ENCODE measurements at places on chromosomes 2 and 18. TPM values are rescaled to one million over a fixed set of nuclear protein-coding genes. Genes with fewer than 3 reads are reported as not detected.

DNA sequence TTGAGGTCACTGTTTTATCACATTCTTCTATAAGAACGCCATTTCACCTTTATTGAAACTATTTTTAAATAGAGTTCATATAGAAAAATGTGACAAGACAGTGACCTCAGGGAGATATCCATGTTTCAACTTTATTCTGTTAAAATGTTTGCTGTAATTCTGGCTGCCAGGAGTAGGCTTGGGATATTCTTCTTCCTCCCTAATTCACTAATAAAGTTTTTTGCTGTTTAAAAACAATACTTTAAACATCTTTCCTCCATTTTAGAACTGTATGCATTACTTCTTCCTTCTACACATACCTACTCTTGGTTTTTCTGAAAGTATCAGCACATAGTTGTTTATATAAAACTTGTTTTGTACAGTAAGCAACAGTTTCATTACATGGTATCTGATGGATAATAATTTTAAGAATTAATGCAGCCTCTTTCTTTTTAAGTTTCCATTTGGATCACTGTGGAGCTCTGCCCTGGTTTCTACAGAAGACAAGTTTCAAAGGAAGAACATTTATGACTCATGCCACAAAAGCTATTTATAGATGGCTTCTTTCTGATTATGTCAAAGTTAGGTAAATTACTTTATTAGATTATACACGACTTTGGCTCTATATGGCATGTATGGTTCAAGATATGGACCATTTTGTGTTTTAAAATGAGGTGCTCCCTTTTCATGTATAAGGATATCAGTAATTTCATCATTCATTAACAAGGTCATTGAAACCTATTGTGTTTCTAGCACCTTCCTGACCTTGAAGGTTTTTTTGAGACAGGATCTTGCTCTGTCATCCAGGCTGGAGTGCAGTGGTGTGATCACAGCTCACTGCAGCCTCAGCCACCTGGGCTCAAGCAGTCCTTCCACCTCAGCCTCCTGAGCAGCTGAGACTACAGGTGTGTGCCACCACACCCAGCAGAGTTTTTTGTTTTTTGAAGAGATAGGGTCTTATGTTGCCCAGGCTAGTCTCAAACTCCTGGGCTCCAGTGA, 7.2 kb downstream of the CPSF3 start:
- no peak overlapping the region for H3K4me3 ChIP-seq
- H3K4me1 ChIP-seq = no peaks in the 10 kb centered on the region
- H3K36me3 ChIP-seq = peaks cover 49% of the 10 kb centered on the region
- no peak for DNase-seq
- H3K27me3 ChIP-seq = no peaks in the 10 kb centered on the region

DNA sequence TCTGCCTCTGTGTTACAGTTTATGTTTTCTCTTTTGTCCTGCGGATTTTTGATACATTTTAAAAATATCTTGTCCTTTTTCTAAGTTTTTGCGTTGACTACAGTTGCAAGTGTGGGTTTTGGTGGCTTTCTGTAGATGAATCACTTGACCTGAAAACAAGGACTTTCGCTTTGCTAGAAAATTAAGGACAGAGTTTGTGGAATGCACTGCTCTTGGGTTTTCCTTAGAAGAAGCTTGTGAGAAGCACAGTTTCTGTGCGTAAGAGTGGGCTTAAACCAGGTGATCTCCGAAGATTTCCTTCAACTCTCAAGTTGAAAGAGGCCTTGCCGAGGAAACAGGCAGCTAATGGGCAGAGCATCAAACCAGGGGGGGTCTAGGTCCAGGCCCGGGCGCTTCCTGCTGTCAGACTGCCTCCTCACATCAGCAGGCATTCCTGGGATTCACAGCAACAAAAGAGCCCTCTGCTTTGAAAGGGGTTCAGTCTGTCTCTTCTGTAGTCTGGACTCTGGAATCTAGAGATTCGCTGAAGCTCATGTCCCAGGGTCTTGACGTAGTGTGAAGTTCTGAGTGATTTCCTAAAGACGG, 17.3 kb downstream of the NCK2 start:
- peaks cover 92% of the 10 kb centered on the region for H3K4me1 ChIP-seq
- no peaks in the 10 kb centered on the region for H3K36me3 ChIP-seq
- DNase-seq = no peak
- no peak overlapping the region for H3K4me3 ChIP-seq
- peak overlapping the region; percentile 67 for H3K27ac ChIP-seq

DNA sequence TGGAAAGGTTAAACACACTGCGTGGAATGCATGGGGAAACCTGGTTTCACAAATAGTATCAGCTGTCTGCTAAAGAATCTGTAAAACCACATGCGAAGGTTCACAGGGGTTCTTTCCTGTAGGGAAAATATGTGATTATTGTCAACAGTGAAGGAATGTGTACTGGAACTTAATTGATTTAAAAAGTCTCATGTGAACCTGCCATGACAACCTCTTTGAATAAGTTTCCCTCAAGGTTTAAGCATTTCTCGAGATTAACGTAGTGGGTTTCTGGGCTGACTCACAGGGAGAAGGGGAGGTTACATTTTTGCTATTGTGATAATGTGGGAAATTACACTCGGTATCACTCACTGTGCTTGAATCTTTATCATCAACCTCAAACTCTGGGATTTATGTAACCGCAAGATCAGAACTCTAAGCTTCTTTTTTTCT, 28.2 kb upstream of the IL1R1 start:
- no peaks in the 10 kb centered on the region for H3K27me3 ChIP-seq
- no peak for DNase-seq
- H3K36me3 ChIP-seq = no peaks in the 10 kb centered on the region
- no peaks in the 10 kb centered on the region for H3K4me1 ChIP-seq

DNA sequence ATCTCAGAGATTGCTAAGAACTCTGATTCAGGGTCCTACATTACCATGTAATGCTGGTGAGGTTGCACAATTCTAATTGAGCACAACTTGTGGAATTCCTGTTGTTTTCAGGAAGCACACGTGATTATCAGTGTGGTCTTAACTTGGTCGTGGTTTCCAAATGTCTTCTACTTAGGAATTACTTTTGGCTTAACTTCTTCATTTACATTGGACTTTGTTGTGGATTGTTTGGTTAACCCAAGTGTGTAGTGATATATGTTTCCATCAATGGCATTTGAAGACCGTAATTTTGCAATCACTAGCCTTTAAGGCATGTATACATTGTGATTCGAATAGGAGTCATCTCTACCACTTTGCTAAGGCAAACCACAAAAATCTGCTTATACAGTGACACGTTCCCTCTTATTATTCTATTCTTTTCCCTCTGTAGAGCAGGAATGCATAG, 373.3 kb downstream of the IRS1 start:
- no peaks in the 10 kb centered on the region for H3K36me3 ChIP-seq
- peaks cover 4% of the 10 kb centered on the region for H3K27me3 ChIP-seq
- DNase-seq = no peak
- peaks cover 17% of the 10 kb centered on the region for H3K4me1 ChIP-seq
- no peak overlapping the region for H3K4me3 ChIP-seq
- no peak overlapping the region for H3K27ac ChIP-seq

GRCh38 chr2:189426886-189427285, 14.4 kb upstream of the WDR75 start:
- H3K4me3 ChIP-seq = no peak overlapping the region
- H3K27ac ChIP-seq = no peak overlapping the region
- no peaks in the 10 kb centered on the region for H3K36me3 ChIP-seq
- no peak for DNase-seq
- H3K4me1 ChIP-seq = no peaks in the 10 kb centered on the region
- H3K27me3 ChIP-seq = no peaks in the 10 kb centered on the region

GRCh38 chr2:19176977-19177376, 181.4 kb downstream of the OSR1 start:
- no peaks in the 10 kb centered on the region for H3K36me3 ChIP-seq
- H3K4me3 ChIP-seq = no peak overlapping the region
- H3K27me3 ChIP-seq = no peaks in the 10 kb centered on the region

- H3K36me3 ChIP-seq = no peaks in the 10 kb centered on the region
- H3K27me3 ChIP-seq = peaks cover 34% of the 10 kb centered on the region
- DNase-seq = no peak
- H3K4me3 ChIP-seq = no peak overlapping the region
- no peak overlapping the region for H3K27ac ChIP-seq
- no peaks in the 10 kb centered on the region for H3K4me1 ChIP-seq
Observed at GRCh38 chr2:32940316-32940997, 6.3 kb upstream of the LTBP1 start.

GRCh38 chr2:133097666-133098065, 427.7 kb upstream of the LYPD1 start:
- no peaks in the 10 kb centered on the region for H3K27me3 ChIP-seq
- no peaks in the 10 kb centered on the region for H3K4me1 ChIP-seq
- DNase-seq = no peak
- H3K4me3 ChIP-seq = no peak overlapping the region
- no peak overlapping the region for H3K27ac ChIP-seq

Gene TMEM163
- polyA plus RNA-seq = 12.5 TPM

Gene ATP8B1
- 2.1 TPM for polyA plus RNA-seq

Gene GTF2A1L
- 0.35 TPM for polyA plus RNA-seq

Gene APLF
- polyA plus RNA-seq = 1.5 TPM

Data from spleen (tissue), 13 donors.